ENCODE measurements at places on chromosomes 7 and 10.

DNA sequence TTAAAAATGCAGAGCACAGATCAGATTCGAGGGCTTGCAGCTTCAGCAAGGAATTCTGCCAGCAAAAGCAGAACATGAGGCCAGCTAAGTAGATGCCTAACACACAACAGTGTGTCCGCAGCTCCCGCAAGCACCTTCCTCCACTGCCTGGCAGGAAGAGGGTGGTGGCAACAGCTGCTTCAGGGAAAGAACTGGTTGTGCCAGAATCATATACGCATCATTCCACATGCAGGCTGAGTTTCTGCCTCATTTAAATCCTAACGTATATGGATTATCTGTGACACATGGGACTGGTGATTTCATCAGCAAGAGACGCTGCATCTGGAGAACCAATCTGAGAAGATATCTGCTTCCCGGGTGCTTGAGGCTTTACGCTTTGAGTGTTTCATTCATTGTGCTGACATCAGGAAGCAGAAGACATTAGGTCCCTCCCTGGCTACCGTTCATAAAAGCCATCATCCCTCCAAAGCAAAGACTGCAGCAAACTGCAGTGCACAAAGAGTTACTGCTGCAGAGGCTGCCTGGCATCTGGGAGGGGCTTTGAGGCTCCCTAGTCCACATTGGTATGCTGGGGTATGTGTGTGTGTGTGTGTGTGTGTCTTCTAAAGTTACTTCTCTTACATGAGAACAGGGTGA lies 78.8 kb downstream of the FAM13C start:
- DNase-seq, result no peak

GRCh38 chr7:111741811-111742240 lies 179.5 kb upstream of the IMMP2L start:
- DNase-seq, result no peak

- DNase-seq, result no peak
Observed at GRCh38 chr10:36437367-36437766, 688.0 kb upstream of the ANKRD30A start.

GRCh38 chr7:55087521-55087961 lies 68.7 kb downstream of the EGFR start:
- no peak for DNase-seq

DNA sequence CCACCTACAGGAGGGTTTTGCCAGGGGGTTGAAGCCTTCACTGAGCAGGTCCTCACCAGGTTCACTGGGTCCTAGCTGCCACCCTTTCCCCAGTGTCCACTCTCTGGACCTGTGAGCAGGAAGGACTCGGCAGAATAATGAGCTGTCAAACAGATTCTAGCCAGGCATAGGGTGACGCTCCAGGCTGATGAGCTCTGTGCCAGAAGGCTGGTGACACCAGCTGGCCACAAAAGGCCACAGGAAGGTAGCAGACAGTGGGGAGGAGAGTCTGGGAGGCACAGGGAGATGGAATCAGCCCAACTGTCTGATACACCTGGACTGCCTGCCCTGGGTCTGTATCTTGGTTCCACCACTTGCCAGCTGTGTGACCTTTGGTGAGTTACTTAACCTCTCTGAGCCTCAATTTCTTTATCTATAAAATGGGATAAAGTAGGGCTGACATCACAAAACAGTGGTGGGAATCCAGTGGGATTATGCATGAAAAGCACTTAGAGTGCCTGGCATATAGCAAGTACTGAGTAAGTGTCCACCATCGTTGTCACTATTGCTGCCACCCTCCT lies 26.7 kb upstream of the NDST2 start:
- DNase-seq, result no peak

DNA sequence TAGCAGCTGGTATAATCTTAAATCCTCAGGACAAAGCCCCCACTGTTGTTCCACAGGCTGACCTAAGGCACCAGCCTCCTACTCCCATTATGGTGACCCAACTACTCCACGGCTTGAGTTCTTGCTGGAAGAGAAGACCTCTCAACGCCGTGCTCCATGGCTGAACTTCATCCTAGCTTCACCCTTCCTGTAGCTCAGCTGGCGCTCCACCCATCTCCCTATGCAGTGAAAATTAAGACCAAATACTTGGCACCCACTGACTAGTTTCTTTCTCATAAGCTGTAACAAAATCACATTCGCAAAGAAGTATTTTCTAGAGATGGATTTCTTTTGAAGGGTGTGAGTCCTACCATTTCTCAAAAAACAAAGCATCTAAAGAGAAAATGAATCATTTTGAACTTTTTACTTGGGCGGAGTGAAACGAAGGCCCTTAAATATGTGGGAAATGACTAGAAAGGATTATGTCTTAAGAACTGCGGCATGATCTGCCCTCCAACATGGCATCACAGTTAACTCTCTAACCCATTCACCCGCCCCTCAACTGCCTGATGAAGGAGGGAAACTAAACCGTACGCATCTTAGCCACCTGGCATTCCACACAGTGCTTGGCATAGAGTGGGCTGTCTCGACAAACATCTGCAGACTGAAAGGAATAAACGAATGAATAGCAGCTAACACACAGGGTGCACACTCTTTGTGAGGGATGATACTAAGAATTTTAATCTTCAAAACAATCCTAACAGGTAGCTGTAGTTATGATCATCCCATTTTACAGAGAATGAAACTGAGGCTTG lies 32.7 kb downstream of the GFRA1 start:
- DNase-seq, result no peak

- no peak for DNase-seq
Observed at GRCh38 chr7:139534966-139535651, 11.6 kb downstream of the CLEC2L start.

Measured in stimulated activated CD8-positive, alpha-beta memory T cell treated with anti-CD3 and anti-CD28 coated beads, Interleukin-2, amount 100 ng/mL, for 48 hours (primary cell).